ENCODE measurements at places on chromosomes 1 and 21. TPM values are rescaled to one million over a fixed set of nuclear protein-coding genes. Genes with fewer than 3 reads are reported as not detected.

The LMX1A gene
- total RNA-seq, result not detected

The COL11A1 gene
- not detected for total RNA-seq

The DMBX1 gene
- total RNA-seq, result not detected

The LRRC7 gene
- 0.10 TPM for total RNA-seq

The HTR6 gene
- total RNA-seq, result not detected

All from mammary microvascular endothelial cell (primary cell).